ENCODE measurements at places on chromosomes 12 and 14.

- DNase-seq: no peak
Observed at GRCh38 chr12:15636060-15636890, 152.9 kb downstream of the EPS8 start.

GRCh38 chr12:1836241-1836803, 16.0 kb downstream of the LRTM2 start:
- no peak for DNase-seq

- DNase-seq: no peak
Observed at GRCh38 chr12:100058482-100059029, 73.8 kb upstream of the ANKS1B start.

DNA sequence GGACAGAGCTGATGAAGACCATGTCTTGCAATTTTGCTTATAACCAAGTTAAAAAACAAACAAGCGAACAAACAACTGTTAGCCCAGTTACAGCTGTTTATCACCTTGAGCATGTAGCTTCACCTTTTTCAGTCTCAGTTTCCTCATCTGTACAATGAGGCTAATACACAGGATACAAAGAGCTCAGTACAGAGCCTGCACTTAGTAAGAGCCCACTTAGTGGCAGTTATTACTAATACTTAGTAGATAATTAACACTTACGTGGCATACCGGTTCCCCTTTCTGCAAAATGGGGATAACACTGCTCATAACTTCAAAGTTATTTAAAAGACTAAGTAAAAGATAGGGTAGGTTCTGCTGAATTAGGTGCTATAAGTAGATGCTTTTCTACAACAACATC, 228.0 kb downstream of the MON2 start:
- no peak for DNase-seq

GRCh38 chr12:92326877-92327276, 181.2 kb upstream of the BTG1 start:
- DNase-seq: no peak

DNA sequence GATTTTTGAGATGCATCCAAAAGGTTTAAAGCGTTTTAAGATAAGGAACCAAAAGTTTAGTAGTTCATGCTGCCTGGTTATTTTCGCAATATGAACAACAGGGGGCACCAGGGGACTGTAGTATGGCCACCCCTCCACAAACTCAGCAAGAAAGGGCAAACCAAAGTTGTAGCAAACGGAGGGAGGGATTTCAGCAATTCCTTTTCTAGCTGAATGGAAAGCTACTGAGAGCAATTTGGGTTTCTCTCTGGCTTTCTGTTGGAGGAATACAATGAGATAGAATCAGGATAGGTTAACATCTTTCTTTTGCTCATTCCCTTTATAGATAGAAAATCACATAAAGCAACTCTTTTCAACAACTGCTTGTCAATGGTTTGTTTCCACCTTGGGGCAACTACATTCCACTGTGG, 62.5 kb downstream of the DRAM1 start:
- peak; percentile 22 for DNase-seq

- DNase-seq: no peak
Observed at GRCh38 chr14:65237941-65238340, 135.6 kb upstream of the MAX start.

- DNase-seq: peak; percentile 6
Observed at GRCh38 chr12:121580959-121581685, at the start of gene KDM2B. Gene KDM2B, minus strand, starts transcription at chr12:121581023. Its CDS starts 112 bp downstream, at chr12:121580911.

DNA sequence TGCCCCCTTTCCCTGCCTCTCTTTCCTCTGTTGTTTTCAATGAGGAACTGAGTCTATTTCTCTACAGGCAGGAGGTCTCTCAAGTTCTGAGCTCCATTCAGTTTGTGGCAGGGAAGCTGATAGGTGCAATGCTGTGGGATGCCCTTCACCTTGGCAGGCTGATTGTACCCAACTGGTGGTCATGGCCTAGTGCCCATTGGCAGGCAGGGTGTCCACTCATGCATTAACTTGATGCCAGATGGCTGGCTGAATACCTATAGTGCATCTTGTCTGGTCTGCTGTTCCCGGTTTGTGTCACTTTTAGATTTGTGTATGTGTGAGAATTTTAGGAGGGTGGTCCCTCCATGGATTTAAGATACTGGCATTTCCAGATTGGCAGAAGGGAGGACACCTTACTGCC, 20.0 kb upstream of the ITGA5 start:
- no peak for DNase-seq

Measured in activated gamma-delta T cell treated with anti-CD3 and anti-CD28 coated beads, Interleukin-2, amount 50 U/mL, for 16 hours (primary cell).